Left renal pelvis (tissue), 4 donors: ENCODE measurements at places on chromosomes 2 and 18. TPM values are rescaled to one million over a fixed set of nuclear protein-coding genes. Genes with fewer than 3 reads are reported as not detected.

IL1A gene
- 0.10 TPM for polyA plus RNA-seq

CPO gene
- polyA plus RNA-seq = 0.90 TPM

GRCh38 chr18:46481847-46482245 is 175.2 kb downstream of the LOXHD1 start:
- DNase-seq = no peak

GRCh38 chr2:26860211-26860850 is 12.4 kb downstream of the DPYSL5 start:
- no peak for DNase-seq

DNA sequence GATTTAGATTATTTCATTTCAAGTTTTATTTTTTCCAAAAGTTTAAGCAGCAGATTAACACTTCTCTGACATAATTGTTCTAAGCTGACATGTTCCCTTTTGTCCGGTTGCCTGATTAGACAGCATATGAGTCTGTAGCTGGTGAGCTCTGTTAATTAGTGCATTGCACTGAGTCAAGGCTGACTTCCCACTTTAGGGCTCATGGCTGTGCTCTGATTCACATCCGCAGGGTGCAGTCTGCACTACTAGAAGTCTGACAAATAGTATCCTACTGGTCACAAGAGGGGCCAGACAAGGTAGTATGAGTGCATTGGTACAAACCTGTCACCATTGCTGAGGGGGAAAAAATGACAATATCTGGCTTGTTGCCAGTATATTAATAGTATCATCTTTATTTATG is 443.9 kb upstream of the ZNF804A start:
- no peak for DNase-seq

GPR55 gene
- 0.16 TPM for polyA plus RNA-seq

NXPH2 gene
- 2.5 TPM for polyA plus RNA-seq

- no peak for DNase-seq
These were observed 762.3 kb downstream of the BCL11A start for GRCh38 chr2:59791004-59791618.

CCBE1 gene
- polyA plus RNA-seq = 26.4 TPM

DNA sequence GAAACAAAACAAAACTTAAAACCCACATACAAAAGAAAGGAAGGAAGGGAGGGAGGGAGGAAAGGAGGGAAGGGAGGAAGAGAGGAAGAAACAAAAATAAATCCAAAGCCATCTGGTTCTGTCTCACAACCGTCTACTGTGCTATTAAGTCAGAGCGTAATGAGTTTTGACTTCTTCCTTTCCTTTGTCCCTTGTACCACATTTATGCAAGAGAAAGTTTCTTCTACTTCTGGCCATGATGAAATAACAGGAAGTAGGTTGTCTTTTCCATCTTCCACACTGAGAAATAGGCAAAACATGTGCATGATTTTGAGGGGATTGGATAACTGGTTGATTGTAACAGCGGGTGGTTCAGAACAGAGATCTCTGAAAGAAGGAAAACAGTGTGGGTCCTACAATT is 121.4 kb downstream of the CTAGE1 start:
- no peak for DNase-seq

- DNase-seq = no peak
These were observed 993.6 kb upstream of the NXPH2 start for GRCh38 chr2:139773720-139774277.

GRCh38 chr2:73366060-73366459 is 19.6 kb upstream of the ALMS1 start:
- DNase-seq = no peak

GALR1 gene
- 0.11 TPM for polyA plus RNA-seq

DNA sequence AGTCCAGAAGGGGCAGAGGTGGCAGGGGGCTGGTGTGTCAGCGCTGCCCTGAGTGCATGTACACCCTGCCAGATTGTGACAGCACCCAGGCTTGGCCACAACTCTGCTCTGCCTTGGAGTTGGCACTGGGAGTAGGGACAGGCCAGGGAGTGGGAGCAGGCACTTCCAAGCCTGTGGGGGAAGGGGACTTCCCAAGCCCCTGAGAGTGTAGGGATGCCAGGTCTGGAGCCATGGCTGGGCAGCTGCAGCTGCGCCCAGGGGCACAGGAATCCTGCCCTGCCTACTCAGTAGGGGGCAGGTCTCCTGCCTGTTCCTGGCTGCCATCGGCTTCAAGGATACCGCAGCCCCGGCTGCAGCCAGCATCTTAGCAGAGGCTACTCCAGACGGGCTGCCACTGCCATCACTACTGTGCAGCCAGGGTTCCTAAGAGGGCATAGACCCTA is 109.4 kb downstream of the CALCRL start:
- no peak for DNase-seq

DNAJC5G gene
- polyA plus RNA-seq = 0.53 TPM

GRCh38 chr2:99637159-99637697 is 147.4 kb upstream of the REV1 start:
- DNase-seq = no peak

- DNase-seq = no peak
These were observed 619.2 kb downstream of the IRS1 start for GRCh38 chr2:226180281-226180884.

LAMA1 gene
- polyA plus RNA-seq = 2.0 TPM

DNA sequence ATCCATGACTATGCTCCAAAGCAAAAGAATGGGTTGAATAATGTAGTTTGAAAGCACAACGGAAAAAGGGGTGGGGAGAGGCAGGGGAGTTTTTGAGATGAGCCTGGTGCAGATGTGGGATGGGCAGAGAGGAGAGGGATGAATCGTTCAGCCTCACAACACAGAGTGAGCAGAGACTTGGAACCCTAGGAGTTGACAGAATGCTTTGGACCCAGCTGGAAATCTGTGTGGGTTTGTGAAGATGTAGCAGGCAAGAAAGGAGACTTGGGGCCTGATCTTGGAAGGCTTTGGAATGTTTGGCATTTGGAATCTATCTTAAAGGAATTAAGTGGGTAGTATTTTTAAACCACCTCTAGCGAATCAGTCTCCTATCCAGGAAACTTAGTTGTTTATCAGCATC is 66.0 kb upstream of the KCTD1 start:
- no peak for DNase-seq

DNA sequence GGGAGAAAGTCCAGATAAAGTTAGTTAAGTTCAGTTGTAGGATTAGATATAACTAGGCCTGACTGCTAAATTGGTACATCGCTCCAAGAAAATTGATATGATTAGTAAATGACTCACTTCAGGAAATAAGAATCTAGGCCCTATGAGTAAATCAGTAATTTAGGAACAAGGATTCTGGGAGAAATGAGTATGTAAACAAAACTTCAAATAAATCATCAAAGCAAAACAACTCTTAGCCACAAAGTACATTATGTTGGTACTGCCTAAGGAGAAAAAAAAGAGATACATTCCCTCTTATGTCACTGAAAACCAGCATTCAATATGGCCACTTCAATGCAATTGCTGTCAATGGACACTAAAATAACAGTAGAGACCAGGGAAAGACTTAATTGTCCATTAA is 529.1 kb downstream of the ZNF804A start:
- DNase-seq = no peak

DNA sequence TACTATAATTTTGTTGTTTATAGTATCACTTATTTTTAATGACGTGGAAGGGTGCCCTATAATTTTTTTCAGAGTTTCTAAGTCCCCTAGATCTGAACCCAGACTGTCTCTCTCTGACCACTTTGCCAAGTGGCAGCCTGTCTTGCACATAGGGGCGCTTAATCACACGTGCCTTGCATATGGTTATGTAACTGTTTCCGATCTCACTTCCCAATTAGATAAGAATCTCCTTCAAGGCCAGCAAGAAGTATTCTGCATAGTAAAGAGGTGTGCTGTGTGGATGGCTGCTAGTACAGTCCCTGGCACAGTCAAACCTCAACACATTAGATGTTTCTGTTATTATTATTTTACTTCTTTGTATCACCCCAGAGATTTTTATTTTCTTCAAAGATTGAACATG is 197.8 kb upstream of the SIX2 start:
- no peak for DNase-seq

DNA sequence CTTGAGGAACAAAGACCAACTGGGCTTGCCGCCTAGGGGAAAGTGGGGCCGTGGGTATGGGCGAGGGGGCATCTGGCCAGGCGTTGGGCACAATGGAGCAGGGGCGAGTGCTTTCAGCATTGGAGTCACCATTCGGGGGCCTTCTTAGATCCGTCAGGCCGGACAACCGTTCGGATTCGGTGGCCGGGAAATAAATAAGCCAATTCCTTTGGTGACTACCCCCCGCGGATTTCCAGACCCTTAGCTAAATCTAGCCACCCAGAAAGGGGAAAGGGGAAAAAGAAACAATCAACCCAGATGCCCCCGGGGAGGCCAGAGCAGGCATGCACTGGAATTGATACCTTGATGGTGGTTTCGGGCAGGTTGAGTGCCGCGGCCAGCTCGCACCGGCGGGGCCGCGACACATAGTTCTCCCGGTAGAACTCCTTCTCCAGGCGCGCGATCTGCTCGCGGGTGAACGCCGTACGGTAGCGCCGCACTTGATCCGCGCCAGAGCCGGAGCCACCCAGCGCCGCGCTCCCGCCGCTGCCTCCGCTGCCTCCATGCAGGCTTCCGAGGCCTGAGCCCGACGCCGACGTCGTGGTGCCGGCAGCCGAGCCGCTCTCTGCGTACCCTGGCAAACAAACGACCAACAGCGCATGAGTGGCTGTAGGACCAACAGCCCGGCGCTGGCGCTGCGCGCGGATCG is 1.8 kb downstream of the EVX2 start:
- DNase-seq = no peak

GRCh38 chr18:48967545-48967944 is 16.8 kb upstream of the SMAD7 start:
- DNase-seq = no peak

- DNase-seq = no peak
These were observed 4.3 kb upstream of the GATA6 start for GRCh38 chr18:22165049-22165602.
